ENCODE measurements at places on chromosomes 1 and 21.

DNA sequence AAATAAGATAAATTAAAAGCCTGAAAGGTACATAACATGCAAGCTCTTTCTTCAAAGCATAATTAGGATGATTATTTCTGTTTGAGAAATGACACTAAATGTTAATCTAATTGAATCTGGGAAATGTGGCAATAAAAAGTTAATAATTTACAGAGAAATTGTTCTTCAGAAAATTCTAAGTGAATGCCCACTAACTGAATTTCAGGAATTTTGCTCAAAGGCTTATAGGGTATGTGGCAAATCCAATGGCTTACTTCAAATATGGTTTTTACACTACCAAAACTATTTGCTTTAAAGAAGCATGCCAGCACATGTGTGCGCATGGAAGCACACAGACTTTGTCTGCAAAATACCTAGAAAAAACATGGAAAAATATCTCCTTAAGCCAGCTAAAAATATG is 186.6 kb upstream of the FOXD3 start:
- DNase-seq = no peak

- no peak for DNase-seq
Measured at GRCh38 chr21:46636550-46637285, 1.2 kb downstream of the PRMT2 start.

DNA sequence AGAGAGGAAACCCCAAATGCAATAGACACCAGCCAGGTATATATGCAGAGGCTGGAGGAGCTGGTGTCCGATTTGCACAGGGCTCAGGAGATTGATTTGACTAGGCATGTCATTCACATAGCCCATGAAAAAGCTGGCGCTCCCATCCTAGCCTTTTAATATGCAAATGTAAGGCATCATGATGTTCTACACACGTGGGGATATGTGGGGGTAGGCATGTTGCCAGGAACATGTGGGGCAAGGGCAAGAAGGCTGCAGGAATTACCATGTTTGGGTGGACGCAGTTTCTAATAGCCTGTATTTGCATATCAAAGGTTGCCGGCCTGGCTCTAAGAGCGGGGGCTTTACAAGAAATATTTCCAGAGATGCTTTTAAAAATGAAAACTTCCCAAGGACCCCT is 11.7 kb upstream of the SH3GLB1 start:
- DNase-seq = no peak

DNA sequence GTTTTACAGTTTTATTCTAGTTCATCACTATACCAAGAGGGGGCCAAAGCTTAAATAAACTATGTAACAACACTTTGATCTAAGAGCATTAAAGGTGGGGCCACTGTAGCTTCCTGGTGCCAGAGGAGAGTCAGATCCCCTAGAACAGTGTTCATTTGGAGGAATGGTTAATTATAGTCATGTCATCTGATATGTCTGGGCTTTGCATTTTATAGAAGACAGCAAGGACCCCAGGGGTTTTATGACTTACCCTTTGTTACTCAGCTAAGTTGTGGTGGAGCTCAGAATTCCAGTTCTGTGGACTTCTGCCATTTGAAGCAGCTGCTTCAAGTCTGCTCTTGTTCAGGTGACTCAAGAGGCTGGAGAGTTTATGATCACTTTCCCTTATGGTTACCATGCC is 16.7 kb downstream of the KDM4A start:
- no peak for DNase-seq

- DNase-seq = no peak
Measured at GRCh38 chr1:242428399-242429190, 95.9 kb downstream of the PLD5 start.

DNA sequence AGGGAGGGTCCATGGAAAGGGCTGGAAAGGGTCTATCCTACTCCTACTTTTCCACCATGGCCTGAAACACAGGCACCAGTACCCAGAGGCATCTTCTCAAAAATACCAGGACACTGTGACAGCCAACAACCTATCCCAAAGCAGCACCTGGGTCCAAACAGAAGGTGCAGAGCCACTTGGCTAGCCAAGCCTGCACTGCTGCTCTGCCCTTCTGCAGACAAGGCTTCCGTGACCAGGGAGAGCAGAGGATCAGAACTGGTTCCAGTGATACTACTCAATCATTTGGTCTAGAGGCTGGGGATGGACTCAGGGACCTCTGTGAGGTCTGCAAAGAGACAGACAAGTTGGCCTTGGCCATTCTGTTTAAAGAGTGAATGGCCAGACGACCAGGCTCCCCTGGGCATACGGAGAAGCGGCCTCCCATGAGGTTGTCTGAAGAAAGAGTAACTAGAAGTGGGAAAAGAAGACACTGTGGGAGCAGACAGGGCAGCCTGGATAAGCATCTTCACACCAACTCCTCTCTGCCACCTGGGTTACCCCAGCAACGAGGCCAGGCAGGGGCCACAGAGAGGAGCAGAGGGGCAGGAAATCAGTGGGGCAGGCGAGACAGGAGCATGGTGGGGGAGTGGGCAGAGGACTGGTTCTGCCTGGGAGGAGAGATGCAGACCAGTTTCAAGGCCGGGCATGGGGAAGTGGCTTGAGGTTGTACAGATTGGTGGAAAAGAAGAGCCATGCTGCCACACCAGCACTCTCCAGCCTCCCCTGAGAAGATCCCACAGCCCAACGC is 5.7 kb downstream of the KCNN3 start:
- no peak for DNase-seq

GRCh38 chr21:34801519-34802132 is 132.8 kb downstream of the CLIC6 start:
- DNase-seq = peak; percentile 57

DNA sequence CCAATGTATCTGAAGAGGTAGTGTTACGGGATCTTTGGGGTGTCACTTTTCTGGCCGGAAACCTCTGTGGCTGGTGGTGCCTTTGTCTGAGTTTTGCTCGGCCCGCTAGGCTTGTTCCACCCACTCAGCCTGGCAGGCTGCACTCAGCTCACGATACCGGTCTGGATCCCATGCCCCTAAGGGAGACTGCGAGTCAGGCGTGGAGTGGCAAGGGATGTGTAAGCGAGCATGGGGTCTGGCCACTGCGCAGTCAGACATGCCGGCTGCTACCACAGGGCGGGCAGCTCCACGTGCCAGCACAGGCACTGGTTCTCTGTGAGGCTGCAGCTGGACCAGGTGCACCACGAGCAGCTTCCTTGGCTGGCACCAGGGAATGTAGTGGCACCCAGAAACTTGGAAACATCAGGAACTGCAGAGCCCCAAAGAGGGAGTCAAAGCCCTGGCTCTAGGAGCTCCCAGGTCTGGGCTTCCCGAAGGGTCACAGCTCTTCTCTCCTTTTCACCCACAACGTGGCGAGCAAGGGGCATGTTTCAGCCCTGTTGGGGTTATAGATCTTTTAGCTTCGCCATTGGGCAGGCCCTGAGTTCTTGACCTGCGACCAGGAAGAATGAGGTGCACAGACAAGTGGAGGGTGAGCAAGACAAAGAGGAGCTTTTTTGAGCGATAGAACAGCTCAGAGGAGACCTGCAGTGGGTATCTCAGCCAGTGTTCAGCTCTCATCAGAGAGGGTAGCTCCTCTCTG is 23.8 kb upstream of the LRRC8C start:
- no peak for DNase-seq

DNA sequence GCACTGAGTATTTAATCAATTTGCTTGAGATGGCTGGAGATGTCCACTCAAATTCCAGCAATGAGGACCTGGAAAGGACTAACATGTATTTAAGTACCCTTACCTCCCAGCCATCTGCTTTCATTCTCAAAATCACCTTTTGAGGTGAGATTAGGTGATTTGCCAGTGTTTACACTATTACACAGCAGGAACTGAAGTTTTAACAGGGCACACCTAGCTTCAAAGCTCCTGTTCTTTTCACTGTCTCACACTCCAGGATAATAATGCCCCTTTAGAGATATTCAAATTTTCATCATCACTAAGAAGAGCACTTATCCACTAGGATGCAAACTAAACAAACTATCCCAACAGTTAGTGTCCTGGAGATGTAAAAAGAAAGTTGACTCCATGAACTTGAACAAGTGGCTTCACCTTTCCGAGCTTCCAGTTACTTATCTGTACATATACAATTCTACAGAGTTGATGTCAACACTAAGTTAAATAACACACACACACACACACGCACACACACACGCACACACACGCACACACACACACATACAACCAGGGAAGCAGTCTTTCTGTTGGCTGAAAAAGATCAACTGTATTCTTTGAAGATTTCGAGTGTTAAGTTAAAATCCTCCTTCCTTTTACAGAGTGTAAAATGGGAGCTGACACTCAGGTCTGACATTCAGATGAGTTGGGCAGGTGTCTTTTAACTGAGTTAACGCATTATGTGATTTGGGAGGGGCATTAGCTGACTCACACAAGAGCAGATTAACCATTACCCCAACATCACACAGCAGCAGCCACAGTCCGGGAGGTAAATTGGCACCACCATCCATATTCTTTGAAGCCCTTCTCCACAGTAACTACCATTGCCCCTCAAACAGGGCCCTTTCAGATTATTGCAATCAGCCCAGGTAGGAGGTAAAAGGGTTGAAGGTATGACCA is 15.5 kb upstream of the JAK1 start:
- DNase-seq = no peak

GRCh38 chr1:58017641-58018040 is 528.9 kb downstream of the OMA1 start:
- DNase-seq = no peak

DNA sequence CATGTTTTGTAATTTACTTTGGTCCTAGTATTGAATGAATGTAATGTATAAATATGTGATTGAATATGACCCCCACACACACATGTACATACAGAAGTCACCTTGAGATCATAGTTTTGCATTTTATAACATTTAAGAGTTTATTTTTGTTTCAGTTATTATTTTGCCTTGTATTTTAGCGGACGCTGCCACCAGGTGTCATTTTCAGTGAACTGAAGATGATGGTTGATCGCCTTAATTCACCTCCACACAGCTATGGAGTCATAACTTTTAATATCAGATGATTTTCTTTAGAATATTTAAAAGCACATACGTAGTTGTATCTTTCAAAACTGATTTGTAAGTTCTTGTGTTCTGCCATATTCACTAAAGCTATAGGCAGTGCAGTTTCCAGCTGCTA is 130.4 kb downstream of the DYRK1A start:
- peak; percentile 16 for DNase-seq

DNA sequence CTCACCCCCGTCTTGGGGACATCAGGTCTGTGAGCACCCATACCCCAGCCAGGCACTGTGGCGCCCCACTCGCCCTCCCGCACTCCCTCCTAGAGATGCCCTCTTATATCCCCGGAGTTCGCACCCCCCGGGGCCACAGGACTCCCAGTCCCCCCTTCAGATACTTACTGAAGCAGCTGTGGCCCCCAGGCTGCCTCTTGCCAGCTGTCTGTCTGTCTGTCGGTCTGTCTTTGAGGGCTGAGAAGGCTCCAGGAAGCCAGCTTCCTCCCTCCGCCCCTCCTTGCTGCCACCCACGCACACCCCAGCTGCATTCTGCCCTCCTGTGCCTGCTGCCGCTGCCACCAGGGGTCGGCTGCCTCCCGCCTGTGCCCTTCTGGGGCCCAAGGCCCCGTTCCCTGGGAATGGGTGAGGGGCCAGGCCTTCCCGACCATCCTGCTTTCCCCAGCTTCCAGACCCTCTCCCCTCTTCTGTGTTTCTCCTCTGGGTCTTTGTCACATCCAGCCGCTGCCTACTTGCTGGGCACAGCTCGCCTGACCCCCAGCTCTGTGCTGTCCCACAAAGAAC is at the start of gene PTPN7:
TSS of gene PTPN7 (minus strand) at position 226 of the 564 bp plus-strand sequence. CDS start 1,200 bp downstream, outside the sequence.
- DNase-seq = no peak

DNA sequence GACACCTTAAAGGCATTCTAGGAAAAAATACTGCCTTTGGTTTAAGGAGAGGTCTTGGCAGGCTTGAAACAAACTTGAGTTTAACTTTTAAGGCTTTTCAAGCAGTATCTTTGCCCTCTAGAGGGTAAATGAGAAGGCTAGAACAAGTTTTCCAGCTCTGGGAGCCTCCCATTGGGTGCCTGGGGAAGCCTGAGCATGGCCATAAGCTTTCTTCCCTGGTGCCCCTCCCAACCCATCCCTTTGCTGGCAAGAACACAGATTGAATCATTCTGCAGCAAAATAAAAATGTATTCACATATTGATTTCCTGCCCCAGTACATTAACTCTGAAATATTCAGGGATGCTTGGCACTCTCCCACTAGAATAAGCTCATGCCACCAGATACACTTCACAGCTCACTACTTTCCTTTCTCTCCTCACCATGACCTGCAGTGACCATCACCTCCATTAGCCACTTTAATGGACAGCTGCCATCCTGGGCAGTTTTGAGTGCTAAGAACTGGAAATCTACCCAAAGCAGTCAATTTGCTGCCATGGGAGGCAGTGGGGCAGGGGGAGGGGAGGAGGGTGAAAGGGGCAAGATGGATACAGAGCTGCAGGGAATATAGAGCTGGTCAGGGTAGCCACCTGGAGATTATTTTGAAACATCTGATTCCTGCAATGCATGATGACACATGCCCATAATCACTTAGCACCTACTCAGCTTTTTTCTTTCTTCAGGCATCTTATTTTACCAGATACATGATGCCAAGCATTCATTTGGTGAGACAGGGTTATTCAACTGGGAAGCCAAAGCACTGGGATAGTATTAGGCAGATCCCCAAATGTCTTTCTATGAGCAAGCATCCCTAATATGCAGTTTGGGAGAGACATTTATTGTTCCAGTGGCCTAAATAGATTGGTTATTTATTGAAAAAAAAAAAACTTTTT is 140.6 kb downstream of the SYT2 start:
- DNase-seq = no peak

- DNase-seq = no peak
Measured at GRCh38 chr21:40967771-40968170, 120.8 kb upstream of the DSCAM start.

DNA sequence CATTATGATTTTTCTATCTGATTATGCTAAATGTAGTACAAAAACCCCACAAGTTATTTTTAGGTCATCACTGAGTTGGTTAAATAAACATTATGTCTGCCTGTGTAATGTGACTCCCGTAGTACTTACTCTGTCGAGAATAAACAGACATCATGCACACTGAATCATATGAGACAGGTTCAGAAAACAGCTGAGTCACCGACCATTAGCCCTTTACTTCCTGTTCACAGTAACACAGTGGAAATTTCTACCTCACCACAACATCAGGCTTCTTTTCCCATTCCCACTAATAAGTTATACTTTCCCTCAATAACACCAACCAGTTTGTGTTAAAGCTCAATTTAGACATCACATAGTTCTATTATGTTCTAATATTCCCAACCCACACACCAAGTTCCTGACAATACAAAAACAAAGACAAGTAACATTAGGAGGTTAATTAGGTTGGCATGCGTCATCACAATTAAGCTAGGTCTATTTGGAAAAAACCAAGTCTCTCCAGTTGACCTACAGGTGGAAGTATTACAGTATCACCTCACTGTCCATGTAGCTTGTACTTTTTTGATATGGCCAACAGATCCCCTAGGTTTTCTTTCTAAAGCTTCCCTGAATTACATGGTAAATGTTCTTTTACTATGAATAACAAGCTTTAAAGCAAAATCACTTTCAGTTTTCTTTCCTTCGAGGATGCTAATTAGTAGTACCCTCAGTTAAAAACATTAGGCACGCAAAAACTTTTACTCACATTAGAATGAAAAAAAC is 154.2 kb downstream of the EIF4G3 start:
- peak; percentile 99 for DNase-seq

DNA sequence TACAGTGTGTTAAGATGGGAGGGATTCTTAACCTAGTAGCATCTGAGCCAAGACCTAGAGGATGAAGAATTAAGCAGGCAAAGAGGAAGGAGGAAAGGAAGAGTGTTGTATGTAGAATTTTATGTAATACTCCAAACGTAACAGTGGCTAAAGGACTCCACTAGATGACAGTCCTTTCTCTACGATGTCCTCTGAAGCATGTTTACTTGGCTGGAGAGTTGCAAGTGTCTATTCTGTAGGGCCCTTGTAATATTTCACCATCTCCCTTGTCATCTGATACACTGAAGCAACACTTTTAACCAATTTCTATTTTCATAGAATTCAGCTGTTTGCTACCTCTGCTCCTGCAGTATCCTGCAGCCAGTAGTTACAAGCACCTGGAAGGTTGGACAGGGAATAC is 2.2 kb upstream of the YBX1 start:
- no peak for DNase-seq
